ENCODE measurements at places on chromosomes 2 and 18. TPM values are rescaled to one million over a fixed set of nuclear protein-coding genes. Genes with fewer than 3 reads are reported as not detected.

DNA sequence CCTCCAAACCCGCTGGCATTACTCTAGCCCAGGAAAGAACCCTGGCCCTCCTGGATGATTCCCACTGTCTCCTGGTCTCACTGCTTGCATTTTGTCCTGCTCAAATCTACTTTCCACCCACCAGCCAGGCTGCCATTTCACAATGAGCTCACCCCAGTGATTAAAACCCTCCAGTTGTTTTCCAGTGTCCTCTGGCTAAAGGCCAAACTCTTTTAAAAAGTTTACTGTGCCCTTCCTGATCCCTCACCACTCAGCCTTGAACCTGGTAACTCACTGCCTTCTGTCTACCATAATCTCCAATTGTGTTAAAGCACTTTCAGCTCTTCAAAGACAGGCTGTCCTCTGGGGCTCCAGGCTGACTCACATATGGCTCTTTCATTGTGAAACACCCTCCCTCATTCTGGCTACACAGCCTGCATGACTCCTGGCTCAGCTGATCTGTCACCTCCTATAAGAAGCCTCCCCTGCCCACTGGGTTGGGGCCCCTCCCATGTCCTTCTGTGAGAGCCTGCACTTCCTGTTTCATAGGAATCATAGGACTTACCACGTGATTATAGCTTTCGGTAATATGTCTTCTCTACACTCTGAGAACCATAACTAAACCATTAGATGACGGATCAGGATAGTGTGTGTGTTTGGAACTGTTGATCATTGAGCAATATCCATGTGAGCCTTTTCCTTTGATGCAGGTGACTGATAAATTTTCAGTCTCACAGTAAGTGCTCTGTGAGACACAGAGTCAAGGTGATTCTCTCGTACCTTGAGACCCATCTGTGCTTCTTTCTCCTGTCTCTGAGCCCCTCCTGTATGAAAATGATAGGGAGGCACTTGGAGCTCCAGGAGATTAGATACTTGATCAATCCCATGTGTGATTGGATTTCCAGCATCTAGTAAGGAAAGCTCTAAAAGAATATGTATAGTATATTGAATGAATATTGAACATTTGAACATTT, 590.8 kb upstream of the ID2 start:
- DNase-seq = peak; percentile 10
- no peak overlapping the region for H3K27ac ChIP-seq
- no peaks in the 10 kb centered on the region for H3K4me1 ChIP-seq
- H3K36me3 ChIP-seq = no peaks in the 10 kb centered on the region
- no peak overlapping the region for H3K4me3 ChIP-seq

DNA sequence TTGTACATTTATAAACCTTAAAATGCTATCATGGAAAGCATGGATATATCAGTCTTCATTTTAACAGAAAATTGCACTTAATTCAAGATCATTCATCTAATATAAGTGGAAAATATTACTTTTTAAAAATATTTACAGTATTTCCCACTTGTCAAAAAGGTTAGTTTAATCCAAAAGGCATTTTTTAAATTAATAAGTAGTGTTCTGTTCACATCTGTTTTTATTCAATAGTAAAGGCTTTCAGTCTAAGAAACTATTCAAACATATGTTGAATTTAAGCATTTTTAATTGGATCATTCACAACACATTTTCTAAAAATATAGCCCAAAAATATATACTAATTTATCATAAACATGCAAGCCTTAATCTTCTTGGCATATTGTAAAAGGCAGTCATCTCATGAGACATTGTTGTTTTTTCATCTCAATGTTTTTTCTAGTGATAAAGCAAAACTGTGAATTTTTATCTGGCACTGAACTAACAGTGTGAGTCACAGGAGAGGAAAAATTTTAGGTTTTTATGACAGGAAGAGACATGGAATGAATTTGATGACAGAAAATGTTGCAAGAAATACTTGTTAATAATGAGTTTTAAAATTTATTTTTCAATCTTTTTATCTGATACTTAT, 1642.5 kb upstream of the TMEFF2 start:
- no peaks in the 10 kb centered on the region for H3K36me3 ChIP-seq
- no peaks in the 10 kb centered on the region for H3K4me1 ChIP-seq
- DNase-seq = no peak
- no peak overlapping the region for H3K4me3 ChIP-seq
- no peaks in the 10 kb centered on the region for H3K27me3 ChIP-seq

GRCh38 chr2:69165091-69165880, 152.3 kb downstream of the ANTXR1 start:
- H3K4me1 ChIP-seq = peaks cover 54% of the 10 kb centered on the region
- no peaks in the 10 kb centered on the region for H3K36me3 ChIP-seq
- no peak overlapping the region for H3K4me3 ChIP-seq

GRCh38 chr2:85178154-85178553, 45.0 kb downstream of the TCF7L1 start:
- no peak for DNase-seq
- no peaks in the 10 kb centered on the region for H3K27me3 ChIP-seq
- peaks cover 54% of the 10 kb centered on the region for H3K4me1 ChIP-seq
- no peak overlapping the region for H3K4me3 ChIP-seq
- H3K36me3 ChIP-seq = no peaks in the 10 kb centered on the region

- no peaks in the 10 kb centered on the region for H3K36me3 ChIP-seq
- DNase-seq = no peak
- H3K4me1 ChIP-seq = no peaks in the 10 kb centered on the region
- H3K27ac ChIP-seq = no peak overlapping the region
Measured at GRCh38 chr2:40150266-40150665, 301.6 kb downstream of the SLC8A1 start.

Gene RAMP1
- 2.6 TPM for total RNA-seq

Gene AFF3
- 1.2 TPM for total RNA-seq

Gene CTAGE1
- not detected for total RNA-seq
